Brain (organoid and tissue), 16 donors: ENCODE measurements at places on chromosomes 5 and 9.

DNA sequence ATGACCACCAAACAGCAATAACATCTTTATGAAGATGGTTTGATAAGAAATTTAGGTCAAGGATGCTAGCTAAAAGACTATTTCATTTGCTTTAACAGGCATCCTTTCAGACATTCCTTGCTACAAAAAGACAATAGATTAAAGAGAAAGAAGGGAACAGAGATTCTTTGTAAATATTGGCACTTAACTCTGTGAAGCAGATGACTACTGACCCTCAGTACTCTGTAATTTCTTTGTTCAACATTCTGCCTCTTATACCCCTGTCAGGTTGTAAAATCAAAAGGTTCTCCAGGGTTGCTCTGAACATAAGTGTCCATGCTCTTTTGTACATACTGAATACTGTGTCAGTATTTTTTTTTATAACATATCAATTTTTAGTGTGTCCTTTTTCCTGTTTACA lies 610.6 kb upstream of the GRAMD2B start:
- peak; percentile 34 for DNase-seq

DNA sequence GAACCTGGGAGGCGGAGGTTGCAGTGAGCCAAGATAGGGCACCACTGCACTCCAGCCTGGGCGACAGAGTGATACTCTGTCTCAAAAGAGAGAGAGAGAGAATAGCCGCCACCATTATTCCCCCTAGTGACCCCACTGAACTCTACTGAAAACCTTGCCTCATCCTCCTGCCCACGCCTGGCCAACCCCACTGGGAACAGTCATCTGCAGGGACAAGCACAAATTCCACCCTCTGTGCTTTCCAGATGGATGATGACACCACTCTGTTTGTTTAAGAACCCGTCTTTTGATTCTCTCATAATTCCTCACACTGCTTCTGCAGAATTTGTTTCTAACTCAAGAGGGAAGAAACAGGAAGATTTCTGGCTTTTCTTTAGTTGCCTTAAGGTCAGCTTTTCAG lies 12.2 kb downstream of the BHMT2 start:
- no peak for DNase-seq

DNA sequence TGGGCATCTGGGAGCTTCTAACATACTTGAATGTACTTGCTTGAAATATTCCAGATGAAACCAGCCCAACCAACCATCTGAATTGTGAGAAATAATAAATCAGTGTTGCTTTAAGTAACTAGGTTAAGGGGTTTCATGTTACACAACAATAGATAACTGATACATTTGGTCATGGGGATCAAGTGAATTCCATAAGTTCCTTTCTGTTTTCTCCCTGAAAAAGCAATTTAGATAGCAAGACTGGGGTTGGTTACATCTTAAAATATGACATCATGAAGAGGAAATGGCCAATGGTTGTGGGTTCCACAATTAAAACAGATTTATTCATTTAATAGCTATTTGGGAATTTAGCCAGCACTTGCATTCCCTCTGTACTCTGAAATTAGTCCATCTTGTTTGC lies 559.7 kb downstream of the TLR4 start:
- no peak for DNase-seq

DNA sequence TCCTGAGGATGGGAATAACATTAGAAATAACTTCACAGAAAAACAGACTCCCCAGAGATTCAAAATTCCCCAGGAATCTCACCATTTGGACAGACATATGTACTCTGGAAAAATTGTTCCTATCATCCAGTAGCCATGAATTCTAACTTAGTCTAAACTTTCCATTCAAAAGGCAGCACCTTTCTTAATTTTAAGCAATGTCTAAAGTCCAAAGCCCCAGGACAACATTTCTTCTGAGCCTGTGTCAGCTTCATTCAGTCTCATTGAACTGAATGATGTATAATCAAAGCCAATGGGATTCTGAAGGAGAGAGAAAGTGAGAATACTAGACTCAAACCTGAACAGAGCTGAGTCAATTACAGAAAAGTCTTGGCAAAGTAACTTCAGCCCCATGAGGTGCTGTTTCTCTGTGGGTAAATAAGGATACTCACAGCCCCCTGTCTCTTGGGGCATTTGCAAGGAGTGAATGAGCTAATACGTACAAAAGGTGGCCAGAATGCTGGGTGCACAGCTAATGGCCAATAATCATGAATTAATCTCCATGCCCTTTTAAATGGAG lies 140.6 kb downstream of the SEMA5A start:
- no peak for DNase-seq

GRCh38 chr5:123937230-123937629 lies 425.3 kb downstream of the CSNK1G3 start:
- no peak for DNase-seq

GRCh38 chr5:173327084-173327947 lies 898 bp downstream of the STC2 start:
- DNase-seq: peak; percentile 60

DNA sequence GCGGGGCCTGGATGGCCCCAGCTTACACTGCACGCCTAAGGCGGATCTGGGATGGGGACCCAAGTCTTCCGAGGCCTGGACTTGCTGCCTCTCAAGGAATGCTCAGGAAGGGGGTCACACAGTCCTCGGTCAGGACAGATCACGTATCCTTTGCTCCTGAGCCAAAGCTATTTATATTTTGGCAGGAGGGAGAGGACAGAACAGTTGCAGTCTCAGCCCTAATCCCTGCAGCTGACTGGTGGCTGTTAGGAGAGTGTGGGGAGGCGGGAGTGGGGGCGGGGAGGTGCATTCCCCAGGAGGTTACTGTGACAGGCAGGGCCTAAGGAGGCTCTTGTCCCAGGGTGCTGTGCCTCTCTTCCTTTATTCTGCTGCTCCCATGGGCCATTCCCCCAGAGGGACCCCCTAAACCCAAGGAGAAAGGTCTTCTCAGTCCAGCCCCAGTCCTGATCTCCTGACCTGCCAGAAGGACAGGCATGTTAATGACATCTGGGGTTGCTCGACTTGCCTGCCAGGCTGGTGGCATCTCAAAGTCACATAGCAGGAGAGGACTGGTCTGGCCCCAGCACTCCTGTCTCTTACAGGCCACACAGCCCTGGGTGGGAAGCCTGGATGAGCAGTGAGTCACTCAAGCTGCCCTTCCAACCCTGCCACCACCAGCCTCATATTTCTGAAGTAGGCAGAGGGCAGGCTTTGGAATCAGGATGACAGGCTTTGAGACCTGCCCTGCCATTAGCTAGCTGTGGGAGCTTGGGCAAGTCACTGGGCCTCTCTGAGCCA lies 51.9 kb downstream of the COL27A1 start:
- no peak for DNase-seq

DNA sequence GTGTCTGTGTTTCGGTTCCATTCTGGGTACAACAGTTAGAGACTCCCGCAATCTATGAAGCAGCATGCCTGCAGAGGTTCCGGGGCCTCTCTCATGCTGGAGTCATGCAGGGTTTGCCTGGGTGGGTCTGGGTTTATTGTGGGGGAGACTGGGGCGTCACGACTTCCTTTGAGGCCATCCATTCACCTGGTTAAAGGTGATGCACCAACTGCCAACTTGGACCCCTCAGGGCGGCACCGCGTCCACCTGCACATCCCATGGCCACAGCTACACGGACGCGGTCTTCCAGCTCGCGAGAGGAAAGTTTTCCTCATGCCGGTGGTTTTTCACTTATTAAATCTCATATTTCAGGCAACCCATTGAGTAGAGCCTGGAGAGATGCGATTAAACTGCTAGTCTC lies 30.9 kb upstream of the IRX4 start:
- no peak for DNase-seq

GRCh38 chr5:58773744-58774441 lies 191.0 kb downstream of the RAB3C start:
- DNase-seq: peak; percentile 82

GRCh38 chr5:116088062-116088461 lies 3.2 kb downstream of the COMMD10 start:
- no peak for DNase-seq
